ENCODE measurements at places on chromosomes 11 and 22.

- DNase-seq: no peak
These were observed 30.7 kb downstream of the LRFN4 start for GRCh38 chr11:66887526-66887925.

GRCh38 chr11:37963440-37963839 is 1365.4 kb upstream of the RAG2 start:
- DNase-seq: no peak

GRCh38 chr11:102168481-102168880 is 58.2 kb downstream of the YAP1 start:
- DNase-seq: peak; percentile 27

GRCh38 chr11:66910669-66911068 is 47.5 kb downstream of the PC start:
- no peak for DNase-seq

DNA sequence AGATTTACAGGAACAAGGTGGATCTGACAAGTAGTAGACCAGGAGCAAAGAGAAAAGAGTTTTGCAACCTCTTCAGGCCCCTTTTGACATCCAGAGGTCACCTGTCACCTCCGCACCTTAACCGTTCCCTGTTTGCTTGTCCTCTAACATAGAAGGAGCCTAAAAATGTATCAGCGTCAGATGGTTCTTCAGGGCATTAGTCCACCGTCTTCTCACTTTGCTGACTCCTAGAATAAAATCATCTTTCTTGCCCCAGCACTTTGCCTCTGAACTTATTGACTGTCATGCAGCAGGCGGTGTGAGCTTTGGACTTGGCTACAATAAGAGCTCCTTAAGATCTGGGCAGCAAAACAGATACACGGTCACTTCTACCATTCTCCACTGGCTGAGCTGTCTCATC is 339.7 kb upstream of the B3GAT1 start:
- DNase-seq: no peak

DNA sequence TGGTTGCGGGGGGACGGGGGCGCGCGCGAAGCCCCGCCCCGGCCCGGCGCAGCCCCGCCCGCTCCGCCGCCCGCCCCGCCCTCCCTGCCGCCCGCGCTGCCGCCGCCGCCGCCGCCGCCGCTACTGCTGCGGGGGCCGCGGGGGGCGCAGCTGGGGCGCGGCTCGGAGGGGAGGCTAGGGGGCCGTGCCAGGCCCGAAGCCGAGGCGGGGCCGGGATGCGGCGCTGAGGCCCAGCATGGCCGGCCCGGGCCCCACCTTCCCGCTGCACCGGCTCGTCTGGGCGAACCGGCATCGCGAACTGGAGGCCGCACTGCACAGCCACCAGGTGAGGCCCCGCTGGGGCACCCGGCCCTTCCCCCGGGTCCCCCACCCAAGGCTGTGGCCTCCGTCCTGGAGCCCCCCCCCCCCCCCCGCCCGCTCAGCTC is at the start of gene ANKRD13D:
Gene ANKRD13D, plus strand, starts transcription at position 78 of the 425 bp plus-strand sequence. Its CDS starts 158 bp downstream, at position 236.
- DNase-seq: no peak

DNA sequence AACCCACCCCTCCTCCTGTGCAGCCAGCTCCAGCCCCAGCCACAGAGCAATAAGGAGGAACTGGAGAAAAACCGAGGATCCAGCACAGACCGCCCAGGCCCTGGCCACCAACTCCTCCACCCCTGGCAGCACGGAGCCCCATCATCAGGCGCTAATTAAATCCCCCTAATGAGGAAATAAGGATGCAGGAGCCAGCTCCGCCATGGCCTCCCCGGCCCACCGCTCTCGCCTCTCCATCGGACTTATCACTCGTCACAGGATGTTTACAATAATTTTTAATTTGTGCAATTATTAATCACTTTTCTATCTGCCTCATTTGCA is 42.6 kb downstream of the BUD13 start:
- DNase-seq: no peak

DNA sequence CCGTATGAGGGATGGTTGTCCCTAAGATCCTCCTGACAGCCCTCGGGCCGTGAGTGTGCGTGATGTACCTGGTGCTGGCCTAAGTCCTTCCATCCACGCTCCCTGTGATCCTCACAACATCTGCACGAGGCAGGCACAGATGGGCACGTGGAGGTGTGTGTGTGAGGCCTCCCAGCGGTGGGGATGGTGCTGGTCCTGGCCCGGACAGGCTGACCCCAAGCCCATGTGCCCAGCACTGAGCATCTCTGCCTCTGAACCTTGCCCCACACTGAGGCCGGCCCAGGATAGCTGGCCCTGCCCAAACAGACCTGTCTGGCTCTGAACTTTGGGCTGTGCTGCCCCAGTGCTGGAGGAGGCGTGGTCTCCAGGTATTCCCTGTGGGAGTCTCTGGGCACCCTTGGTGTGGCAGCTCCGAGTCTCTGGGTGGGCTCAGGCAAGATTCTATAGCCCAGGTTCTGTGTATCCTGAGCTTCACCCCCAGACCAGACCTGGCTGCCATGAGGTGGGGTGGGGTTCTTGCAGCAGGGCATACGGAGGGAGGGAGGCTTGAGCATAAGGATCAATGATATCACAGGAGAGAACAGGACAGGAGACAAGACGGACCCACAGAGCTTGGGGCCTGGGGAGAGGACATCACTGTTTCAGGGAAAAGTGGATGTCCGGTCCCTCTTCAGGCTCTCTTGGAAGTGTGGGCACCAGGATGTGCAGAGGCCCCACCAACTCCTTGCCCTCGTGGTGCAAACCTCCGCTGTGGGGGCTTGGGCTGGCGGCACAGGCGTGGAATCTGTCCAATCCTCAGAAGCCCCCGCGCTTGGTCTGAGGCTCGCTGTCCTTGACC is 881.8 kb downstream of the BRD1 start:
- DNase-seq: no peak

DNA sequence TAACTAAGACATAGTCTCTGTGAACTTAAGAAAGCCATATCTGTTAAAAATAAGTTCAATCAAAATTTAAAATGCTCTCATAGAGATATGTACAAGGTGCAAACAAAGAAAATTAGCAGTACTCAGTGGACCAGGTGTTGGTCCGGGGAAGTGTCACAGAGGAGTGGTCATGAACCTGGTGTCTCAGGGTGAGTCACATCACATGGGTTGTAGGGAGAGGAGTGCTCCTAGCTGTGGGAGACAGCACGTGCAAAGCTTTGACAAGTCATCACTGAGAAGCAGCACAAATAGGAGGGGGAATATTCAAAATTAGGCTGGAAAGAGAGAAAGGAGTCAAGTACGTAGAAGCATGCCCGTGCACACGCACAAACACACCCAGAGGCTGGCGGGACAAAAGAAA is 438.1 kb downstream of the NTM start:
- no peak for DNase-seq

GRCh38 chr11:115162919-115163318 is 341.3 kb downstream of the CADM1 start:
- no peak for DNase-seq

DNA sequence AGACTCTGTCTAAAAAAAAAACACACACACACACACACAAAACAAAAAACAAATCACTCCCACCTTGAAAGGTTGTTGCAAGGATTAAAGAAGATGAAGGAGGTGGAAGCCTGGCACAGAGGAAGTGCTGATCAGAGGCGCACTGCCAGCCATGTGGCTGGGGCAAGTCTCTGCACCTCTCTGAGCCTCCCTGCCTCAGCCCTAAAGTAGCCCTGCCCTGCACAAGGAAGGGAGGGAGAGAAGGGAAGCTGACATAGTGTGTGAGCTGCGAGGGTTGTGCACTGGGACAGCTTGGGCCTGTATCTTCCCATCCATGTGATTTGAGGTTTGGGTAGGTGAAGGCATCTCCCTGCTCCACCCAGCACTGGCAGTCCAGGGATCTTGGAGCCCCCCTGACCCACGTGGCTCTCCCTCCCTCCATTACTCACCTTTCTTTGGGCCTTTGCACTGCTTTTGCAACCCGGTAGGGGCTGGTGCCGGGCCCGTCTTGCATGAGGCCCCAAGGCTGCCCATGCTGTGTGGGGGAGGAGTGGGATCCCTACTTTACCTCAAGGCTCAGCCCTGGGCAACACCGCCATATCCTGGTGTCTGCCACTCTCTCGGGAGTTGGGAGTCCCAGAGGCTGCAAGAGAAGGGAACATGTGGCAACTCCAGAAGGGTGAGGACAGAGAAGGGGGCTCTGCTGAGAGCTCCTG is 30.5 kb downstream of the IFT27 start:
- no peak for DNase-seq

DNA sequence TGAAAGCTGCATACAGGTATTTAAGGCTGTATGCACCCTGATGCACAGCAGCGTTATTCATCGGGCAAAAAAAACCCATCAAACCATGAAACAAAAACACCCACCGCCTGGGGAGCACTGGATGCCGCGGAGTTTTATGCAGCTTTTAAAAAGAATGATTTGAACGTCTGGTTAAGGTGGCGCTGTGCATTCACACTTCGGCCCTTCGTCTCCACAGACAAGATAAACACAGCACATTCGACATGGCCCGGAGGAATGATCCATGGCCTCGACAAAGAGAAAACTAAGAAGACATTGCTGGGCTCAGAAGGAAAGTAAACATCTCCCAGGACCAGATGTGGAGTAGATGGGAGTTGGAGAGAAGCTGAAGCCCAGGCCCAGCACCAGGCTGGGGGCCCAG is 40.8 kb upstream of the GAL start:
- peak; percentile 74 for DNase-seq

GRCh38 chr22:23523713-23524112 is 56.4 kb downstream of the IGLL1 start:
- no peak for DNase-seq

- no peak for DNase-seq
These were observed 43.8 kb upstream of the FGF3 start for GRCh38 chr11:69862797-69863543.

GRCh38 chr11:19347911-19348310 is 107.2 kb upstream of the E2F8 start:
- DNase-seq: no peak

GRCh38 chr11:32109138-32109537 is 18.3 kb downstream of the RCN1 start:
- DNase-seq: peak; percentile 84

- no peak for DNase-seq
These were observed 10.5 kb upstream of the MMP13 start for GRCh38 chr11:102966011-102966410.

- no peak for DNase-seq
These were observed 207.5 kb downstream of the TBC1D22A start for GRCh38 chr22:46969961-46970360.

DNA sequence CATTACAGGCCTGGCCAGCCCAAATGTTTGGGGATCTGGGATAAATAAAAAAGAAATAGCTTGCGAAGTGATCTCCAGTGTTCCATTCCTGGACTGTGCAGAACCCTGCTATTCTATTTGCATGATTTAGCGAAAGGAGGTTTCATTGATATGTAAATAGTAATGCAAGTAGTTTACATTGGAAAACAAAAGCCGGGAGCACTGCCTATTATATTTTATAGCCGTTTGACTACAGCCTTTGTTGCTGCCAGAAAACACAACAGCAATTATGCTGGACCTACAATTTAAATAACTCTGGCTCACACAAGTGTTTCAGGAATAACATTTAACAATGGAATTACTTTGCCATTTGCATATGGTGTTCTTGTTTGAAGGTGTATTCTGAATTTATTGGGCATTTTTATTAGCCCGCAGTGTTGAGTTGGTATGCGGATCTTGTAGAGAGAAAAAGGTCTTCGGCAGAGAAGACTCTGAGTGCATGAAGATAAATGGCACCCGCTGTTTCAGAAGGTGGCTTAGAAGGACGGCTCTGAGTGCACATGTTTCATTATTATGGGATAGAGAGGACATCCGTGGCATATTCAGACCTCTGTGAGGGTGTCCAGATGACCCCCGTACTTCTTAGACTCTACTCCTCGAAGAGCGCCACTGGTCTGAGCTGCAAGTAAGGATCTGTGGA is 315.0 kb downstream of the BRD1 start:
- no peak for DNase-seq

DNA sequence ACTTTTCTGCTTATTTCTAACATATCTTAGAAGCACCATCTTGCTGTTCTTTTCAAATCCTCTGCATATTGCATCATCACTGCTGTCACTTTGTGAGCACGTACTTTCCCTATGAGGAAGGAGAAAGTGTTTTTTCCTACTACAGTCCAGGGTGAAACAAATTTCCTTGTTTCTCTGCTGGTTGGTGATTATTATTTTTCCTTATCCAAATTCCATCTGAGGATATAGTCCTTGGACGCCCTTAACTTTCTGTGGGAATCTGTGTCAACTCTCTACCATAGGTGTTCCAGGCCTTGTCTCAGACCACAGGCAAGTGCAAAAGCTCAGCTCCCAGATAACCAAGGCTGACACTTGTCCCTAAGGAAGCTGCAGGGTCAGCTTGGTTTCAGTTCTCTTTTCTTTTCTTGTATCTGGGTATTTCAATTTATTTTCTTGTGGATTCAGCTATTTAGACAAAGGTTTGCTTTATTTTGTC is 29.4 kb upstream of the LYVE1 start:
- peak; percentile 67 for DNase-seq

DNA sequence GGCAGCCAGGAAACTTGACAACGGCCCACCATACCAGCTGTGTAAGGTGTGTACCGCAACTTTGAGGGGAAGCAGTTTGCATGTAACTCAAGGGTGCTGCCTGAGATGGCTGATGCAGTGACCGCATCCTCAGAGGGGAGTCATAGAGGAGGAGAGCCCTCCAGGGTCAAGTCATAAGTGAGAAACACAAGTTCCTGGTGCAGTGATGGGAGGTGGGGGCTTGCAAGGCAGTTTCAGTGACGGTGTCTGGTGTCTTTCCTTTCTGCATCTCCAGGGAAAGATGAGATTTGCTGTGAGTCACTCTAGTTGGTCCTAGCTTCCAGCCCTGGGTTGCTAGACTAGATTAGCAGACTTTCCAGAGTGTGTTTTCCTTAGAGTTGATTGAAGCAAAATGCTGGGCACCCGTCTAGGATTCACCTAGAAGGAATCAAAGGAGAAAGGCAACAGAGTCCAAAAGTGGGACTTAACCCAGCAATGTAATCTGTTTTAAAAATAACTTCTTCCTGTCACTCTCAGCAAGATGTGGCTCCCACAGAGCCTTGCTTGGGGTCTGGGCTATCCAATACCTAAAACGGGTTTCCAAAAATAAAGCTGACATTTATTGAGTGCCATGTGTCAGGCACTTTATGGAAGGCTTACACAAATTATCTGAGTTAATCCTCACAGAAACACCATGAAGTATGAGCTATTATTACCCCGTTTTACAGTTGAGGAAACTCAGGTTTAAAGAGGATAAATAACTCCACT is 265.4 kb upstream of the PLET1 start:
- no peak for DNase-seq

- peak; percentile 82 for DNase-seq
These were observed 129.0 kb downstream of the ETS1 start for GRCh38 chr11:128458321-128458720.

GRCh38 chr11:120747850-120748814 is 236.6 kb downstream of the GRIK4 start:
- DNase-seq: no peak

DNA sequence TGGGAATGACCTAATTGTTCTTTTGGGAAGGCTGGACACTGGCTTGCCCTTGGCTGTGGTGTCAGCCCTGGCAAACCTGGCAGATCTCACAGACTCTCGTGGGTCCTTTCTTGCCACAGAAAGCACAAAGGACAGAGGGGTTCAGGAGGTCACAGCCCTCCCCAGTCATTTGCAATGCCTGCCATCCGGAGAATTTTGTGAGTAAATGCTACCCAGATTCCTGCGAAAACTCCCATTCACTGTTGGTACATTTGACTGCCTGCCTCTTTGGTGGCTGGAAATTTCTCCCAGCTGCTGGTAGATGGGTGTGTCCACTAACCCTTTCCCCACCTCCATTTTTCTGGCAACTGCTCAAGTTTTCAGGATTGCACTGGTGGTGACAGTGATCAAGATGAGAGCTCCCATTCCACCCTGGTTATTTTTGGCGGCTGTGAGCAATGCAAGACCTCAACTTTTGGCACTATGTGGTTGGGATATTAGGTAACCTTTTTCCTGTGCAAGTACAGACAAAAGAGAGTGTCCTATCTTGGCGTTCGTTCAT is 155.7 kb downstream of the NAV2 start:
- DNase-seq: peak; percentile 92
